SK-MEL-5 (cell line): ENCODE measurements at places on chromosomes 4 and X.

DNA sequence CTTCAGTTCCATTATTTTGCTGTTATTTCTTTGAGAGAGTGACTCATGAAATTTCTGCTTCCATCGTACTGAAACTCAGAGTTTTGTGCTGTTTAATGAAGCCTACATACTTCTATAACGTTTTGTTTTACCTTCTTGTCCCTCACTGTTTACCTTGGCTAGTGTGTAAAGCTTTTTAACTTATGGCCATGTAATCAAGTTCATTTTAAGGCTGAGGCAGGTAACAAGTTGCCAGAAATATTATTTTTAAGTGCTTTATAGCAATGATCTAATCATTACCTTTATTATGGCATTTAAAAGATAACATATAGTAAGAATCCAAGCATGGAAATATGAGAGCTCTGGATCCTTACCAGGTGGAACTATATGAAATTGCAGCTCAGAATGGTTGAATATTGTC, 102.3 kb upstream of the FAT1 start:
- DNase-seq = no peak

- DNase-seq = no peak
These were observed 705 bp upstream of the CXorf65 start for GRCh38 chrX:71107245-71107644.

DNA sequence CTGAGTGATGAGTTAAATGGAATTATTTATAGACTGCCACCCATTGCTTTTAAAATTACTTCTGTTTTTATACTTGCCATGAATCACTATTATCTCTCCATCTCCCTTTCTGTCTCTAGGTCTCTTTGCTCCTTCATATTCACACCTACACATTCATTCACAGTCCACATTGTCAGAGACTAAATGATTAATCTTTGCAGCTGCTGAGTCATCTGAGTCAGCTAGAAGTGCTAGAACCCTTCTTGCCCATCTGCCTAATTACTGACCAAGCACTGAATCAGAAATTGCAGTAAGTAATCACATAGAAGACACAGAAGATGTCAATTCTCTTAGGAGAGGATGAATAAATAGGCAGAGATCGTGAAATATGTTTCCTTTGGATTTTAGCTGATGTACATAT, 31.6 kb upstream of the RPS6KA6 start:
- no peak for DNase-seq

DNA sequence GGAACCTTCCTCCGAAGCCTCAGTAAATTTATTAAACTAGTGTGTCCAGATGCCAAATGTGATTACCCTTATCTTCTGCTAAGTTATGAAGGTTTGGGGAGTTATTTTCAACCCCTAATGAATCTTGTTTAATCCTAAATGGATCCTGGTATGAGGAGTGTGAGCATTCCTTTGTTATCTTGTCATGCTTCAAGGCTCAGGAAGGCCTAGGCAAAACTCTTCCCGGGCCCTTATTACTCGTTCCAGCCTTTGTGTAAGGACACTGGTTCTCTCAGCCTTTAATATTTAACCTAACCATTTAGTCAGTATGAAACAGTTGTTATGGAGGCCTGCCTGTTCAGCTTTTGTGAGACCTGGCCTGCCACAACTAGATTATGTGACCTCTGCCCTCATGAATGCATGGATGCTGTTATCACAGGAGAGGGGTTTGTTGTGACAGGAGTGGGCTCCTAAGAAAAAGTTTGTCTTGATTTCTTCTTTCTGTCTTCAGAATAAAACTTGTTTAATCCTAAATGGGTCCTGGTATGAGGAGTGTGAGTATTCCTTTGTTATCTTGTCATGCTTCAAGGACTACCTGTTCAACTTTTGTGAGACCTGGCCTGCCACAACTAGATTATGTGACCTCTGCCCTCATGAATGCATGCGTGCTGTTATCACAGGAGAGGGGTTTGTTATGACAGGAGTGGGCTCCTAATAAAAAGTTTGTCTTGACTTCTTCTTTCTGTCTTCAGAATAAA, 181.7 kb downstream of the SLC39A8 start:
- no peak for DNase-seq

GRCh38 chr4:99755223-99755944, 61.2 kb upstream of the DAPP1 start:
- DNase-seq = no peak

- peak; percentile 15 for DNase-seq
These were observed 2.6 kb downstream of the DHRSX start for GRCh38 chrX:2497961-2498780.

DNA sequence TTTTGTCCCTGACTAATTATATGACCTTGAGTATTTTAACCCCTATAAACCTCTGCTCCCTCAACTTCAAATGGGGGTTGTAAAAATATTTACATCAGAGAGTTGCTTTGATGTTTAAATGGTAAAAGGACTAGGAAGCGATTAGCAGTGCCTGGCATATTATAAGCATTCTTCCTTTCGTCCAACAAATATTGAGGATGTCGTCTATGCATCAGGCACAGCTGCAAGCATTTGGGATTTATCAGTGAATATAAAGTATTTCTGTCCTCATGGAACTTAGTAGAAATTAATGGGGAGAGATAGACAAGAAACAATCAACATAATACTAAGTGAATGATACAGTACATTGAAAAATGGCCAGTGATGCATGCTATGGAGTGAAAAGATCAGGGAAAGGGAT, 115.5 kb upstream of the EDNRA start:
- DNase-seq = no peak

GRCh38 chr4:42655269-42655637, 1.7 kb downstream of the ATP8A1 start:
- DNase-seq = no peak

DNA sequence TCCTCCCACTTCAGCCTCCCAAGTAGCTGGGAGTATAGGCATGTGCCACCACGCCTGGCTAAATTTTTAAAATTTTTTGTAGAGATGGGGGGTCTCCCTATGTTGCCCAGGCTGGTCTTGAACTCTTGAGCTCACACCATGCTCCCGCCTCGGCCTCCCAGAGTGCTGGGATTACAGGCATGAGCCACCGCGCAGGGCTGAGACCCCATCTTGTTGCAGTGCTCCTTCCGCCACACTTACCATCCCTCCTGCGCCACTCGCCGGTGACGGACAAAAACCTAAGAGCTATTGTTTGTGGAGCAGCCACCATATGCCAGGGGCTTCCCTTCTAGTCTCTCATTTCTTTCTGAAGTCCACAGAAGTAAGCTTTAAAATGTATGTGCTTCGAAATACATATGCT, 34.5 kb downstream of the NSG1 start:
- DNase-seq = no peak

GRCh38 chrX:3134316-3134945, 93.2 kb downstream of the ARSF start:
- DNase-seq = no peak

GRCh38 chr4:127069675-127070074, 563.1 kb upstream of the INTU start:
- no peak for DNase-seq

GRCh38 chrX:12563121-12563520, 228.1 kb upstream of the PRPS2 start:
- no peak for DNase-seq

DNA sequence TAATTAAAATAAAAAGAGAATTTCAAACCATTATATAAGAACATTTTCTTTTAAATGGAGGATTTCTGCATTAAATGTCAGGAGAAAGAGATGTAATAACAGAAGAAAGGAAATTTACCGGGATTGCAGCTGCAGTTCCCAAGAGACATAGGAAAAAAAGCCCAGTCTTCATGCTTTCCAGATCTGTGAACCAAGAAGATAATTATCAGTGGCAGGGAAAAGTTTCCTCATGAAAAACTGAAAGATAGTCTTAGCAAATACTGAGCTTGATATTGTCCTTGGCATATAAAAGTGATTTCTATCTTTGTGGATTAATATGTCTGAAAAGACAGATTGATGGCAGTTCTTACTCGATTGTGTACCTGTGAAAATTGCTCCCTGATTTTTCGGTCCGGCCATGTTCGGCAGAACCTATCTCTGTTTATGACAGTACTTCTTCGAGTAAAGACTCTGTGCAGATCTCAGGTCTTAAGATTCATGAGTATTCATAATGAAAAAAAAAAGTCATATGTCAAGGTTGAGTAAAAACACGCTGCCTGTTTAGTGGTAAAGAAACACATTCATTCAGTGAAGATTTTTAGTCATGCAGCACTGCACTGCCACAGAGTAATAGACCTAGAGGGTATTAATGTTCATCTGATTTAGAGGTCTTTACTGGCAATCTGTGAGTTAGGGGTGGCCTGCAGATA, 29.6 kb downstream of the SPARCL1 start:
- DNase-seq = no peak

- no peak for DNase-seq
These were observed 62.2 kb downstream of the EVC start for GRCh38 chr4:5773271-5773555.

DNA sequence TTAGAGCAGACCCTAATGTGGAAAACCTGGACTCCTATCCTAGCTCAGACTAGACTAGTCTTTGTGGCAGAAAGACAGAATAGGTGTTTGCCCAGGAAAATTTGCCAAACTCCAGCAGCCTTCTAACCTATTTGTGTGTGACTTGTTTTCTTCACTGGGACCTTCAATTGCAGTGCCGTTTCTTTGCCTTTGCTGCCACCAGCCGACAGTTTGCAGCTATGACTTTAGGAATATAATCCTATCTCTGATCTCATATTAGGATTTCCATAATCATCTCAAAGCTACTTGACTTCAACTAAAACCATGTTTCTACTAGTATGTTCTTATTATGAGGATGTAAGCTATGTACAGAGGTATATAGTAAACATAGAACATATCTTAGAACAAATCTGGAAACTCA, 60.2 kb upstream of the PGAM4 start:
- peak; percentile 63 for DNase-seq

DNA sequence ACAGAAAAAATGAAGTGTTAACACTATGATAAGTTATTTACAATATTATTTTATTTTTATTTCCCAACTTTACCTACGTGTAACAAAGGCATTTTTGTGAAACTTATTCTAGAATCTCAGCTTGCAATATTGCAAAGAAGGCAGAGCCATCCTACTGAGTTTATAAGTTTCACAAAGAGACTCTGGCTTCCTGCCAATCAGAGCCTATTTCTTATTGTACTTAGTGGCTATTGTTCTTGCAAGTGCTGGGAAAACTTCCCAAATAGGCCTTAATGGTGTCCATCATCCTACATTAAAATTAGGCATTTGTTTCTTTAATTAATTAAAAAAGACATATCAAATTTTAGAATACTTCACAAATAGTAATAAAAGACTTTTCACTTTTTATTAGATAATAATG, 233.2 kb downstream of the EPHA5 start:
- DNase-seq = no peak

- no peak for DNase-seq
These were observed 39.5 kb upstream of the MAP3K15 start for GRCh38 chrX:19554786-19555185.

DNA sequence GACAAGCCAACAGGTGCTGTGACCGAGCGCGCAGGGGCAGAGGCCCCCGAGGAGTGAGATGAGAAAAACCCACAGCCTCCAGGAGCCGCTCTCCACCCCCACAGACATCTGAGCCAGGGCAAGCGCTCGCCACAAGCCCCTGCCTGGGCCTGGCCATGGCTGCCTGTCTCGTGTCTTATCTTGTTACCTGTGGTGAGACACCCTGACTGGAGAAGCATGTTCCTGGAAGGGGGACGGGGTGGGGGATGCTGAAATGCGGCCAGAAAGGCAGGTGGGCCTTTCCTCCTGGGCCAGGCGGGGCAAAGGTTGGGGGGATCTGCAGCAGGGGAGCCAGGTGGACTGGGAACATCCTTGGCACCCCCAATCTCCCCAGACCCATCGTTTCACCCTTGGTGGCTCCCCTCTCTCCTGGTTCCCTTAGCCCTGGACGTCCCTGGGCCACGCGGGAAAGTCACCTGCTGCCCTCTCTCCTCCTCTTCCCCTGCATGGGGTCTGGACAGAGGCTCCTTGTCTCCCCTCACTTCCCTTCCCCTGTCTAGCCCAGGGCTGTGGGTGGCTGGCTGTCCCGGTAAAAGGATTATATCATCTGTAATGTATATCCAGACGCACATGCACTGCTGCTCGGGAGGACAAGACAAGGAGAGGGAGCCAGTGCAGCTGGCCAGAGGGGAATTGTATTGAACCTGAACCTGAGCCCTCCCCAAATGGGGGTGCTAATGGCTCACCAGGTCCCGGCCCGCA, 8.4 kb upstream of the DUSP9 start:
- no peak for DNase-seq

DNA sequence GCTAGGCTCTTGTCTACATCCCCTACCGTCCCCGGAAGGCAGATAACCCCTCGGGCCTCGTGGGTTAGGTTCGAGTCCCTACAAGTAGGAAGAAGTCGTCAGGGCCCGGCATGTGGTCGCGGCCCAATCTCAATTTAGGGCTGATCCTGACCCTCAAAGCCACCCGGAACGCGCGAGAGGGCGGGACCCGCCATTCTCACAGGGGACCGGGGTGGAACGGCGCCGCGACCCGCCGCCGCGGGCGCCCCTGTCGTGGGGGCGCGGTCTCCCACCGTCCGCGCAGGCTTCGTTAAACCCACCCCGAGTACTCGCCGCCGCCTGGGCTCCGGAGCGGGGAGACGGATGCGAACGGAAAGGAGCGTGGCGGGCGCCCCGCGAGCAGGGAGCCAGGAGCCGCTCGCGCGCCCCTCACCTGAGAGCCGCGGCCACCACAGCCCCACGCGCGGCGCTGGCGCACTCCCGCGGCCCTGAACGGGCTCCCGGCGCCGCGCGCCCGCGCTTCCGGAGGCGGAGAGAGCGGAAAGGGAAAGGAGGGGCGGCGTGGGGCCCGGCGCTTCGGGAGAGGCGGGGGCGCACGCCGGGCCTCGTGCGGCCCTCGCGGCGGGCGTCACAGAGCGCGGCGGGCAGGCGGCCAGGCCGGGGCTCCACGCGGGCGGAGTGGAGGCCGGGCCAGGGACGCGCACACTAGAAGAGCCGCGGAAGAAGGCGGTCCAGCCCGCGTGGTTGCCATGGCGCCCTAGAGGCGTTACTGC, at the start of gene CFAP97:
Gene CFAP97, minus strand, starts transcription at position 515 of the 752 bp plus-strand sequence. CDS start 12,804 bp downstream, outside the sequence.
- peak; percentile 91 for DNase-seq

DNA sequence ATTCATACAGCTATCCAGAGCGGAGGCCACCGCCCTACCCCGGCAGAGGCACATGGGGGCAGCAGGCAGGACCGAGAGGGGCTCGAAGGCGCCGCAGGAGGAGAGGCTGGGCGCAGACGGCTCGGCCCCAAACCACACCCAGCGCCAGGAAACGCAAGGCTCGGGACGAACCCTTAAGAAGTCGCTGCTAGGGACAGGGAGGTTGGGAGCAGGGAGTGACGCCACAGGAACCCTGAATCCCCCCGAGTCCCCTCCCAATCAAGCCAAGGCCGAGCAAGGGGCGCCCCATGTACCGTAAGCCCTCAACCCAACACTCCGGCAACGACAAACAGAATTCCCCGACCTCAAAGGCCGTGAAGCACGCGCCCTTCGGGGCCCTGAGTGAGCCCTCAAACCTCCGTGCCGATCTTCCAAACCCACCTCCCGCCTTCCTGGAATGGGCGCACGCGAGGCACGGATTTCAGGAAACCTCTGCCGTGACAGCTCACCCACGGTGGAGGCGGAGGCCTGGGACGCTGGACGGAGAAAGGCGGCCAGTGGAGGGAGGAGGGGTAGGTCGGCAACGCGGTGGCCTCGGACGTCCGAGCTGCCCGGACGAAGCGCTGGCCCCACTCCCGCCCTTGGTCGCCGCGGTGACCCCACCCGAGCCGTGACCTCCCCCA, 1.8 kb downstream of the ZFYVE28 start:
- no peak for DNase-seq

- DNase-seq = peak; percentile 72
These were observed 42.4 kb upstream of the AGA start for GRCh38 chr4:177484613-177485021.
